Left lung (tissue), 14 donors: ENCODE measurements at places on chromosomes 7 and 10. TPM values are rescaled to one million over a fixed set of nuclear protein-coding genes. Genes with fewer than 3 reads are reported as not detected.

The PNLIPRP3 gene
- 0.29 TPM for total RNA-seq

The HKDC1 gene
- total RNA-seq, result 4.5 TPM

The SVOPL gene
- total RNA-seq, result not detected

The TRIL gene
- 6.9 TPM for total RNA-seq

The NODAL gene
- not detected for total RNA-seq

The UNC5B gene
- total RNA-seq, result 14.4 TPM

The SIRT1 gene
- 17.8 TPM for total RNA-seq

The RBP4 gene
- 18.4 TPM for total RNA-seq

- peak; percentile 78 for DNase-seq
- H3K27ac ChIP-seq, result no peak overlapping the region
- no peaks in the 10 kb centered on the region for H3K4me1 ChIP-seq
- no peaks in the 10 kb centered on the region for H3K36me3 ChIP-seq
- peaks cover 8% of the 10 kb centered on the region for H3K27me3 ChIP-seq
- no peak overlapping the region for H3K4me3 ChIP-seq
These were observed 82.1 kb downstream of the PDGFA start for GRCh38 chr7:437329-438251.

DNA sequence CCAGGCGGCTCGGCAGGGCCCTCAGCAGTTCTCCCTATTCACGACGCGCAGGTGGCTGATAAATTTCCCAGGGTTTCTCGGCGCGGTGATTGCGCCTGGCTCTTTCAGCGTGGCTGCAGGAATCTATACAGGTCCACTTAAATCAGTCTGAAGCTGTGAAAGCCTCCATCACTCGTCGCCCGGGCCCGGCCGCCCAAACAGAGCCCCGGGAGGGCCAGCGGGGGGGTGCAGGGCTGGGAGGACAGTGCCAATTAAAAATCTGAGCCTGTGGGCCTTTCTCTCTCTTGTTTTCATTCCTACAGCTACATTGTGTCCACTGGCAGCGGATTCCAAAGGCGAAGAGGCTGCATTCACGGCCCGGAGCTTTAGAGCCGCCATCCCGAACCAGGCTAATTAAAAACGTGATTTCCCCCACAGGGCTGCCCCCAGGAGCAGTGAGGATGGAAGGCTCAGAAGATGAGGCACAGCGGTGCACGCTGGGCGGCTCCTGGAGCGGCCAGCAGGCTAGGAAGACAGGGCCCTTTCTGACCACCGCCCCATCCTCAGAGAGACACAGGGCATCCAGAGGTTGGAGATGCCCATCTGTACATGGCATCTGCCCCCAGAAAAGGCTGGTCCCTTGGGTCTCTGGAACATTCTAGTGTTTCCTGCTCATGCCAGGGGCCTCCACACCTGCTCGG lies 100.7 kb downstream of the FAM53B start:
- H3K27me3 ChIP-seq, result no peaks in the 10 kb centered on the region
- peaks cover 43% of the 10 kb centered on the region for H3K4me1 ChIP-seq
- no peak overlapping the region for H3K27ac ChIP-seq
- H3K36me3 ChIP-seq, result no peaks in the 10 kb centered on the region
- no peak for DNase-seq

DNA sequence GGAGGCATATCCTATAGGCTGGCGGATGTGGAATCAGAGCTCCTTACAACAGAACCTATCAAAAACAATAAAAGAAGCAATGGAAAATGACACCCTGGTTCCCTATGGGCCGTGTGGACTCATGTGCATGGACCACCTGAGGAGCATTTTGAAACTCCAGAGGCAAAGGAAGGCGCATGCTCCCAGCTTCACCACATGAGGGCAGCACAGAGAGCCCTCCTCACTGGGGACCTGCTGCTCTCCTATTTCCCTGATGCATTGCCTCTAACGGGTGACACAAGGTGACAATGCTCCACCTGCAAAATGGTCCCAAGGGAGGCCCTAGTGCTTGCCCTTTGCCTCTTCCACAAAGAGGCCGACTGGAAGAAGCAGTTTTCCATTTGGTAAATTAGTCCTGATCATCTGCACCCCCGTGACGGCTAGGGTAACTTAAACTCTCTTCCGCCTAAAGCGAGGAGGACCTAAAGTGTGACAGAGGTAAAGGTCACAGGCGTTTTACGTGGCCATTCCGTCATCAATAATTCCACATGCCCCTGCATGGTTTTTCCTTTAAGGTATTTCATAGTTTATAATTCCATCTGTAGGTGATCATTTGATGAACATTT lies 67.7 kb downstream of the GPAM start:
- H3K4me1 ChIP-seq, result no peaks in the 10 kb centered on the region
- H3K27ac ChIP-seq, result no peak overlapping the region

DNA sequence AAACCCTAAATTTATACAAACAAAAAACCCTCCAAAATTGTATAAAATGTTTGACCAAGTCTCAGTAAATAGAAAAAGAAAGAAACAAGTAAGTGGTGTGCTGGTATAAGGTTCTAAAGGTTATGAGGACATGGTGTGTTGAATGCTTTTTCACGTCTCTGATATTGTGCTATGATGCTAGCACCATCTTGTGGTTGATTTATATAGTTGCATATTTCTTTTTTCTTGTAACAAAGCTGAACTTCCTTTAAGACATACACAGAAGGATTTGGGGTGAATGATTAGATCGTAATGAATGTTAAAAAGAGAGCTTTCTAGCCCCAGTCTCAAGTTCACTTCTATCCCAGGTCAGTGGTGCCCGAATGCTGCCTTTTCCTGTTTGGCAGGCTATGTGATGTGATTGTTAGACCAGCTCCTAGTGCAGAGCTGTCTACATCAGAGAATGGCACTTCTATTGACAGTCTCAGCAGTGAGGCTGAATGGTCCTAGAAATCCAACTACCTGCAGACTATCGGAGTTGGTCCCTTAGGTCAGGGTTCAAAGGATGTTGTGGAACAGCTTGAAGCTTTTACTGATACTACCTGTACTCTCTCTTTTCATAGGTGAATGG lies 25.0 kb downstream of the VTI1A start:
- no peaks in the 10 kb centered on the region for H3K27me3 ChIP-seq
- peak; percentile 41 for DNase-seq
- H3K4me1 ChIP-seq, result no peaks in the 10 kb centered on the region
- H3K36me3 ChIP-seq, result peaks cover 23% of the 10 kb centered on the region

- no peaks in the 10 kb centered on the region for H3K27me3 ChIP-seq
- H3K4me3 ChIP-seq, result no peak overlapping the region
- H3K4me1 ChIP-seq, result no peaks in the 10 kb centered on the region
- H3K36me3 ChIP-seq, result no peaks in the 10 kb centered on the region
- DNase-seq, result no peak
These were observed 31.8 kb upstream of the GPAM start for GRCh38 chr10:112215342-112215774.

DNA sequence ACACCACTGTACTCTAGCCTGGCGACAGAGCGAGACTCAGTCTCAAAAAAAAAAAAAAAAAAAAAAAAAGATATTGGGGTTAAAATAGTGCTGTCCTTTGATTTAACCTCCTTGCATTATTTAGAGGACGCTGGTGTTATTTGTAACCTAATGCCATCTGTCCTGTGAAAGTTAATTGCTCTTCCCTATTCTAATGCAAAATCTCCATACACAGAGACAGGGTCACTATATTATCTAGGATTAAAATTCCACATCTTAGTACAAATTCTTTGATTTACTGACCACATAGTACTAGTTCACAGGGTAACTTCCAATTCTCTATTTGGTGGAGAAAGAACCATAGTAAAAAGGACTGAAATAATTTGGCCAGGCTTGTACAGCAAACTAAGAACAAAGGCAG lies 184.2 kb upstream of the STEAP4 start:
- H3K27ac ChIP-seq, result no peak overlapping the region
- no peak for DNase-seq
- no peaks in the 10 kb centered on the region for H3K4me1 ChIP-seq
- no peaks in the 10 kb centered on the region for H3K27me3 ChIP-seq
- no peaks in the 10 kb centered on the region for H3K36me3 ChIP-seq

DNA sequence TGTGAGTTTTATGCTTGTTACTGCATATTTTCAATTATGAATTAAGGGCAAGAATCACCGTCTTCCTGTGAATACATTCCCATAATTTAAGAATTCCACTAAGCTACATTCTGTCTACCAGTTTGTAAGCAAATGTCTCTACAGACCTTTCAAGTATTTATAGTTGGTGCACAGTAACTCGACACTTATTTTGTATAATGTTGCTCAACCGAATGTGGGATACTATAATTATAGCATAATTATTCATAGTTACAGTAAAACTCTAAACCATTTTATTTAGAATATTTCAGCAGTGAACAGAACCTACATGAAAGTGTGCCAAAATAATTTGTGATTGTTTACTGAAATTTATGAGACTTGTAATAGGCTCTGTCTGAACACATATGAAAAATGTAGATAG lies 17.3 kb upstream of the CUBN start:
- H3K4me3 ChIP-seq, result no peak overlapping the region
- H3K4me1 ChIP-seq, result no peaks in the 10 kb centered on the region
- DNase-seq, result no peak
- H3K36me3 ChIP-seq, result no peaks in the 10 kb centered on the region
- no peak overlapping the region for H3K27ac ChIP-seq

DNA sequence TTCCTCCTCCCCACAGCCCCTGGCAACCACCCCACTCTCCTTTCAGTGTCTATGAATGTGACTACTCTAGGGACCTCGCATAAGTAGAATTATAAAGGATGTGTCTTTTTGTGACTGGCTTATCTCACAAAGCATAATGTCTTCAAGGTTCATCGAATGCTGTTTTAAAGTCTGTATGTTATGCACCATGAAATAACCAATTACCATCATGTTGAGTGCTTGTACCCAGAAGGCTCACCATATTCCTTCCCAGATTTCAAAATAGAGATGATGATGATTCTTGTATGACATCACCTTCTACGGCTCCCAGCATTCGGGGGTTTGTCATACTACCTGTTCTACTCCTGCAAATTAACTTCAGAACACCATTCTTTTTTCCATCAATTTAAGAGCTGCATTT lies 11.9 kb downstream of the PKD1L1 start:
- no peak overlapping the region for H3K27ac ChIP-seq
- no peak overlapping the region for H3K4me3 ChIP-seq
- H3K27me3 ChIP-seq, result no peaks in the 10 kb centered on the region
- H3K36me3 ChIP-seq, result no peaks in the 10 kb centered on the region
- H3K4me1 ChIP-seq, result peaks cover 16% of the 10 kb centered on the region

DNA sequence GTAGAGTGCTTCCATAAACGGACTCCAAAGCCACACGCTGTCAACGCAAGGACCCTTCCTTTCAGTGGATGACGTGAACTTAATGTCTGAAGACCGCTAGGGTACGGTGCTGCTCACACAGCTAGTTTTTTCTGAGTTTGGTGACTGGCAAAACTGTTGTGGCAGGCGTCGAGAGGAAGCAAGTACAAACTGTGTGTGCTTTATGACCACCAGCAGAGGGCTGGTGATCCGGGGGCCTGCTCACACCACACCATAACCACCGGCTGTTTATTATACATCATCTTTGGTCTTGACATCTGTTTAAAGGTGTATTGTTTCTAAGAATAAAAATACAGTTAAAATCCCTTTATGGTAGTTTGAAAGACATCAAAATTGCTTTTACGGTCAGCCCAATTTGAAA lies 37.1 kb upstream of the ATP6V0A4 start:
- no peaks in the 10 kb centered on the region for H3K36me3 ChIP-seq
- no peak overlapping the region for H3K4me3 ChIP-seq
- H3K4me1 ChIP-seq, result no peaks in the 10 kb centered on the region
- DNase-seq, result no peak
- H3K27me3 ChIP-seq, result no peaks in the 10 kb centered on the region
- no peak overlapping the region for H3K27ac ChIP-seq

- no peaks in the 10 kb centered on the region for H3K36me3 ChIP-seq
- no peak overlapping the region for H3K27ac ChIP-seq
- DNase-seq, result peak; percentile 64
- H3K4me1 ChIP-seq, result no peaks in the 10 kb centered on the region
These were observed 114.0 kb downstream of the BBS9 start for GRCh38 chr7:33243319-33243881.

DNA sequence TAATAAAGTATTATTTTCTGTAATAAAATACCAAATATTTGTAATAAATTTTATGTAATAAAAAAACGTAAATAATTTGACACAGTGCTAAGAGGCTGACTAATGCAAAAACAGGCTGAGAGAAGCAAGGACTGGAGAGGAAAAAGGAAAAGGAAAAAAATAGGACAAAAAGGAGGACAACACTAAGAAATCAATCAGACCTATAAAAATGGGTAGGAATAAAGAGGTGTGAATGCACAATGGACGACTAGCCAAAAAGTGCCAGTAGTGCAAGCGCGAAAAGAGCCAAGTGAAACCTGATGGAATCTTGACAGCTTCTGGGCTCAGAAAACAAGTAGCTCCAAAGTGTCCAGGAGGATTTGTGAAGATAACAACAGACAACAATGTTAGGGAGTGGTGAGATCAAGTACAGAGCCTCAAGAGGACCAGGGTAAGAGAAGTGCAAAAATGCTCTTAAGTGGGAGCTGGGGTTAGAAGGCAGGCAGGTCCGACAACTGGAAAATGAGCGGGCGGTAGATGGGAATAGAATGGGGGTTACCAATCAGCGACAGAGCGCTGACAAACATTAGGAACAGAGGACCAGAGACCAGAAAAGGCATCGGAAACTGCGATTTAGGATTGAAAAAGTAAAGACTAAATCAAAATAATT lies 1.2 kb downstream of the BRAF start:
- H3K36me3 ChIP-seq, result no peaks in the 10 kb centered on the region
- no peaks in the 10 kb centered on the region for H3K27me3 ChIP-seq
- peak overlapping the region; percentile 90 for H3K4me3 ChIP-seq
- no peak for DNase-seq
- peak overlapping the region; percentile 98 for H3K27ac ChIP-seq
- H3K4me1 ChIP-seq, result peaks cover 44% of the 10 kb centered on the region

GRCh38 chr10:1613511-1613910 lies 123.8 kb downstream of the ADARB2 start:
- DNase-seq, result no peak
- no peaks in the 10 kb centered on the region for H3K36me3 ChIP-seq
- H3K27me3 ChIP-seq, result peaks cover 7% of the 10 kb centered on the region

DNA sequence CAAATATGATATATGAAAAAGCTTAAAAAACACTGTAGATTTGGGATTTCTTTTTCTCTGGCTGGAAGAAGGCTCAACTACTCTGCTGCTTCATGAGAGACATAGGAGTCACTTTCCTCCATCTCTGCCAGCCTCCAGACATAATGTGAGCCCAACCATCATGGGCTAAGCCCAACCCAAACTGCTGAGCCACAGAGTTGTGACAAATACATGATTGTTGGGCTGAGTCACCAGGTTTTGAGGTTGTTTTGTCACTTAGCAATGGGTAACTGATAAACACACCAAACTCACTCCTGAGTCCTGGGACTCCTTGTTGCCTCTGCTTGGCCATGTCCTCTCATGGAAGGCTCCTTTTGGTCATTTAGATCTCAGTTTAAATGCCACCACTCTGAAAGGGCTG lies 381.8 kb upstream of the FZD8 start:
- no peak overlapping the region for H3K4me3 ChIP-seq
- no peaks in the 10 kb centered on the region for H3K4me1 ChIP-seq
- H3K27me3 ChIP-seq, result no peaks in the 10 kb centered on the region
- H3K27ac ChIP-seq, result no peak overlapping the region
- no peak for DNase-seq

DNA sequence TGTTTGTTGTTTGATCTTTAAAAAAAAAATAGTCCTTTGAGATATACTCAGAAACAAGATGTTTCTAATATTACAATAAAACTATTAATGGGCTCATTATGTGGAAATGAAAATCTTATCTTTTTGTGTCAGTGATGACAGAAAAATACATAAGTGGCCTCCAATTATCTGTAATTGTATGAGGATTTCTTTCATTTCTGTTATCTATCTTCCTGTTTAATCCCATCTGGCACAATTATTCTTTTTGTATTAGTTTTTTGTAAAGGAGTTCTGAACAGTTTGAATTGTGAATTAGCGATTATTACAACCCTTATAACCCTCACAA lies 270.8 kb downstream of the BBS9 start:
- no peak overlapping the region for H3K27ac ChIP-seq
- H3K27me3 ChIP-seq, result no peaks in the 10 kb centered on the region
- H3K36me3 ChIP-seq, result peaks cover 3% of the 10 kb centered on the region
- no peak overlapping the region for H3K4me3 ChIP-seq
